ENCODE measurements at places on chromosomes 3 and 15.

DNA sequence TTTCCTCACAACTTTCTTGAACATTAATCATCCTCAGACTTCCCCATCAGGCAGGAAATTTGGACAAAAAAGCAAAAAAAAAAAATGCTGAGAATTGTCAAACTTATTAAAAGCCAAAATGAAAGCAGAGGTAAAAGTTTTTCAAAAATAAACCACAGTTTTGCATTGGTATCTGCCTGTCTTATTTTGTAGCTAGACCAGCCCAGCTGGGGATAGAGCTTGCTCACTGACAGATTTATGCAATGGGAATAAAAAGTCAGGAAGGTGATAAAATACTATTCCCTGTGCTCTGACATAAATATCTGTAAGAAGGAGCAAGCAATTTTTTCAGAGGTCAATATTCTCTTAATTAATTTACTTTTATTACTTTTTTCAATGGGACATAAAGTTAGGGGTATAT, 1006.7 kb upstream of the ALCAM start:
- no peak for DNase-seq

GRCh38 chr3:88584451-88584850, 434.7 kb downstream of the C3orf38 start:
- DNase-seq: no peak

DNA sequence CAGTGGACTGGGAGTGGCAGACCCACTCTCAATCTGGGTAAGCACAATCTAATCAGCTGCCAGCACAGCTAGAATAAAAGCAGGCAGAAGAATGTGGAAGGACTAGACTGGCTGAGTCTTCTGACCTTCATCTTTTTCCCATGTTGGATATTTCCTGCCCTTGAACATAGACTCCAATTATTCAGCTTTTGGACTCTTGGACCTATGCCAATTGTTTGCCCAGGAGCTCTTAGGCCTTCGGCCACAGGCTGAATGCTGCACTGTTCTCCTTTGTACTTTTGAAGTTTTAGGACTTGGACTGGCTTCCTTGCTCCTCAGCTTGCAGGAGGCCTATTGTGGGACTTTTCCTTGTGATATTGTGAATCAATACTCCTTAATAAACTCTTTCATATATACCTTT, 477.7 kb upstream of the ZNF385D start:
- DNase-seq: no peak

DNA sequence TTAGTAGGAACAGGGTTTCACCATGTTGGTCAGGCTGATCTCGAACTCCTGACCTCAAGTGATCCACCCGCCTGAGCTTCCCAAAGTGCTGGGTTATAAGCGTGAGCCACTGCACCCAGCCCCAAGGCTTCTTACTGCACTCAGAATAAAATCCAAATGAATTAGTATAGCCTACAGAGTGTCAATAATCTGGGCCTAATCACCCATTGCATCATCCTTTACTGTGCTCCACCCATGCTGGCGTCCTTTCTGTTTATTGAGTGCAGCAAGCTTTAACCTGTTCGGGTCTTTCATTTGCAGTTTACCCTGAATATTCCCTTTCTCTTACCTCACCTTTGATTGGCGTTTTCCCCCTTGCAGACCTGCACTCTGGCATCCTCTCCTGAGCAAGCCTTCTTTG, 77.7 kb downstream of the CEP63 start:
- DNase-seq: no peak

- DNase-seq: no peak
These were observed at the start of gene ADAMTS9 for GRCh38 chr3:64687781-64688604. Gene ADAMTS9 (minus strand): TSS chr3:64688000. CDS start chr3:64687657, 343 bp downstream.

- DNase-seq: no peak
These were observed 12.6 kb upstream of the STARD5 start for GRCh38 chr15:81336568-81336967.

DNA sequence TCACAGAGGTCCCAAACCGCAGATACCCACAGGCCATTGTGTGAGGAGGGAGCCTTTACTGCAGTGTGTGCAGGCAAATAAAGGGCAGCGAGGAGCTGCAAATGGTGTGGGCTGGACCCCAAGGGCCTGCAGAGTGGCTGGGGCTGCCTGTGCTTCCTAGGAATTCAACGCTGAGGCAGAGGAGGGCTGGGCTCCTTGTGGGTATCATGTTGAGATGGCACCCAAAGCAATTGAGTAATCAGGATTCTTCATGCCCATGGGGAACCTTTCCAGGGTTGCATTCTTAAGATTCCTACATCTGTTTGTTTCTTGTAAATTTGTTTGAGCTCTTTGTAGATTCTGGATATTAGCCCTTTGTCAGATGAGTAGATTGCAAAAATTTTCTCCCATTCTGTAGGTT, 85.4 kb upstream of the LIPC start:
- no peak for DNase-seq

GRCh38 chr15:60928210-60928609, 300.9 kb downstream of the RORA start:
- DNase-seq: no peak

DNA sequence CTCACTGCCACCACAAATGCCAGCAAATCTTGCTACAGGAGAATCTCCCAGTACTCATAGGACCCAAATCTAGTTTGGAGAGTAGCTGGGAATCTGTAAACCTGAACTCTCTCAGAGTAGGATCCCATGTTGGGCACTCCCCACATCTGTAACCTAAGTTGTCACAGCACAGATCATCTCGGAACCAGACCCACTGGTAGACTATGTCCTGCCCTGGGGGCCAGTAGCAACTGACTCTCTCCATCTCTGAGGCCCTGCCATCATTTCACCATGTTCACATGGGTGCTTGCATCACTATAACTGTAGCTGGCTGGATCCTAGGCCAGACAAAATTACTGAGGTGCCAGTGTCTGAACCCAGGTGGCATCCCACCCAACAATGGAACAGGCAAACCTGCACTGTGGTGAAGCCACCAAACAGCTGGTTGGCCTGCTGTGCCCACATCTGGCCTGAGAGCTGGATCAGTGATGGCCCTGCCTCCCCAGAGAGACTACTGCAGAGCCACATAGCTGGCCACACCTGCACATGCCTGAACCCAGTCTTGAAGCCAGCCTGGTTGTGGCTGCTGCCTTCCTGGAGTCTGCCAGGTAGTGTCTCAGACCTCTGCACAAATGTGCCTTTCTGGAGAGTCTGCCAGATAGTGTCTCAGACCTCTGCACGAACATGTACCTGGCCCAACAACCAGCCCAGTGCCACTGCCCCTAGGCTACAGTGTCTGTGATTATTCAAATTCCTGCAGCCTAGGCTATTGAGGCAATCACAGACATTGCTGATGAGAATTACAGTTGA, 82.0 kb downstream of the ISL2 start:
- DNase-seq: no peak

DNA sequence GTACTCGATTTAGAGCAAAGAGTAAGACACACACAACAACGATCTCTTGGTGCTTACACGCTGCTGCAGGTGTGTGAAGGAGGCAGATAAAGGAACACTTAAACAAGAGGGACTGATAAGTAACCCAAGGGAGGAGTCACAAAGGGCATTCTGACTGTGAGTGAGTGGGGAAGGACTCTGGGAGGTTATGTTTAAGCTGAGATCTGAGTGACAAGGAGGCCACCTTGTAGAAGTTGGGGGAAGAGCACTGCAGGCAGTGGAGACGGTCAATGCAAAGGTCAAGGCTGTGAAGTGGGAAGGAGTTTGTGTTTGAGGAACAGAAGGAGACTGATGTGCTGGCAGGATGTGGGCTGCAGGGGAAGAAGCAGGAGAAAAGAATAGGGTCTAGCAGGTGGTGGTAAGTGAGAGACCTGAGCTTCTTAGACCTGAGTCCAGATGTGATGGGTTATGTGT, 63.1 kb downstream of the LPP start:
- DNase-seq: no peak

- DNase-seq: peak; percentile 18
These were observed 109.5 kb downstream of the ST8SIA2 start for GRCh38 chr15:92502930-92503857.

DNA sequence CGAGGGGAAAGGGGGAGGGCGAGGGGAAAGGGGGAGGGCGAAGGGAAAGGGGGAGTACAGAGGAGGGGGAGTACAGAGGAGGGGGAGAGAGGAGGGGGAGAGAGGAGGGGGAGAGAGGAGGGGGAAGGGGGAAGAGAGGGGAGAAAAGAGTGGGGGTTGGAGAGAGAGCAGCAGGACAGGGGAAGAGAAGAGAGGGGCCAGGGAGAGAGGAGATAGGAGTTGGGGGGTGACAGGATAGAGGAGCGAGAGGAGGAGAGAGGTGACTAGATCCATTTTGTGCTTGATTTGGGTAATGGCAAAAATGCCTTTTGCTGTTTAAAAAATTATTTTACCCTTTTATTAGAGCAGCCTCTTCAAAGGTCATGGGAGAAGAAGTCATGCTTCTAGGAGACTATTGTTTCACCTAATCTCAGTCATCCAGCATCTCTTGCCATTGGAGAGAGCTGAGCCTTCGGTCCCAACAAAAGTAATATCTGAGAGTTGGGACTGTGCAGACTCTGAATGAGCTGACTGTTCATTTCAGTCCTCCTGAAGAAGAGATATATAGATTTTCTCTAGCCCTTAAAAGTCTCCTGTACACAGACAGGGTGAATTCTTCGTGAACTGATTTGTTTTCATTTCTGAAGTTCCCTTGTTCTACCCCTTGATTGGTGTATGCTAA, 15.1 kb upstream of the TOP2B start:
- no peak for DNase-seq

GRCh38 chr3:184688882-184689271, 23.0 kb downstream of the MAGEF1 start:
- no peak for DNase-seq

DNA sequence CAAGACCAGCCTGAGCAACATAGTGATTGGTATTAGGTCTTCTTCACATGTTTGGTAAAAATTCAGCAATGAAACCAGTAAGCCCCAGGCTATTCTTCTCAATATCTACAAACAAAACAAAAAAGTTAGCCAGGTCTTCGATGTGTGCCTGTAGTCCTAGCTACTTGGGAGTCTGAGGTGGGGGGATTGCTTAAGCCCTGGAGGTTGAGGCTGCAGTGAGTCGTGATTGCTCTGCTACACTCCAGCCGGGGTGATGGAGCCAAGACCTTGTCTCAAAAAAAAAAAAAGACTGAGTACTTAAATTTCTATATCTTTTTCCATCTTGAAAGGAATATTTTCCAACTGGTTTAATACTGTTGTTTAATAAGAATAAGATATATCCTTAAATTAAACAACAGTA, 106.8 kb downstream of the MBNL1 start:
- no peak for DNase-seq

- no peak for DNase-seq
These were observed 334.6 kb upstream of the GRM7 start for GRCh38 chr3:6526321-6526720.

DNA sequence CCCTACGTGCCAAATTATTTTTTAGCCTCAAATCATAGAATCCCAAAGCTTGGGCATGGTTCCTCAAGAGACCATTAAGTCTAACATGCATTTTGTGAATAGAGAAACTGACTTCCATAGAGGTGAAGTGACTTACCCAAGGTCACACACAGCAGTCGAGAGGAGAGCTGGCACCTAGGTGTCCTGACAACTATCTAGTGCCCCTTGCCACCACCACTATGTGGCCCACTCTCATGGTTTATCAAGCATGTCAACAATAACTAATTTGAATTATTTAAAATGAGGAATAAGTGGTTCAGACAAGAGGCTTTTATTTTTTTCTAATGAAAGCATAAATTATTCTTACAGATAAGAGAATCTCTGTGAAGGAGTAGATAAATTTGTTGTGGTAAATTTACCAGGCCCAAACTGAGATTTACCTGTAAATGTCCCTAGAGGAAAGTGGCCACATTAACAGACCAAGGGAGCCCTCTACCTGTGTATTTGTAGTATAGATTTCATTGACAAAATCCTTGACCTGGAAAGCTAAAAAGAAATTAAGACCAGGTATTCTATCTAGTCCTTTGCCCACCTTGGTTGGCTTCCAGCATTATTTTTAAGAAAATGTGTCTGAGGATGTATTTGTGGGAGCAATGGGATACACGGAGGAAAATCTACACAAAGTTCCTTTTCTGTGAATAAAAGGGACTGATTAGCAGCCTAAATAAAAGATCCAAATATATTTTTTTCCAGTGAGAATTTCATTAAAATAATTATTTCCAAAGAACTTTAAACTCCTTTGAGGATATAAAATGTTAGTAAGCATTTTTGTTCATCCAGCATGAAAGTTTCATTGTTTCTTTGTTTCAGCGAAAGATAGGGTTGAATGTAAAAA, 49.1 kb downstream of the IQCH start:
- no peak for DNase-seq

DNA sequence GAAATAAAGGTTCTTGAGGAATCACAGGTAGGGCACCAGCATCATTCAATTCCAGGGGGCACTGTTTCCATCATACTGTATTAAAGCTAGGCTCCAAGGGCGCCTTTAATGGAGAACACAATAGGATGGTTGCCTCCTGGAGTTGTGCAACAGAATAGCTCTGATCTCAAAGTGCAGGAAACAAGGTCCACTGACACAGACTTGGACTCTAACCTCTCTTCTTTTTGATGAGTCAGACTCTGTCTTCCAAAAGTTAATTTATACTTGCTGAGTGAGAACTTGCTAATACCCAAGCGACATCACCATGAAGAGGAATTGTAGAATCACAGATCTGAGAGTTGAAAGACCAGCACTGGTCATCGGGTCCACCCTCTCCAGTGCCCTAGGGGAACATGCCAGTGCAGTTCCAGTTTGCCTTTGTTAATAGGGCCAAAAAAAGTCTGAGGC, 94.4 kb upstream of the PHLDB2 start:
- no peak for DNase-seq

- no peak for DNase-seq
These were observed 249.2 kb downstream of the GABRG3 start for GRCh38 chr15:27220199-27220598.

- DNase-seq: peak; percentile 80
These were observed 54.7 kb downstream of the ONECUT1 start for GRCh38 chr15:52735231-52736089.

- DNase-seq: peak; percentile 64
These were observed 12.4 kb downstream of the NTRK3 start for GRCh38 chr15:88243895-88244787.

DNA sequence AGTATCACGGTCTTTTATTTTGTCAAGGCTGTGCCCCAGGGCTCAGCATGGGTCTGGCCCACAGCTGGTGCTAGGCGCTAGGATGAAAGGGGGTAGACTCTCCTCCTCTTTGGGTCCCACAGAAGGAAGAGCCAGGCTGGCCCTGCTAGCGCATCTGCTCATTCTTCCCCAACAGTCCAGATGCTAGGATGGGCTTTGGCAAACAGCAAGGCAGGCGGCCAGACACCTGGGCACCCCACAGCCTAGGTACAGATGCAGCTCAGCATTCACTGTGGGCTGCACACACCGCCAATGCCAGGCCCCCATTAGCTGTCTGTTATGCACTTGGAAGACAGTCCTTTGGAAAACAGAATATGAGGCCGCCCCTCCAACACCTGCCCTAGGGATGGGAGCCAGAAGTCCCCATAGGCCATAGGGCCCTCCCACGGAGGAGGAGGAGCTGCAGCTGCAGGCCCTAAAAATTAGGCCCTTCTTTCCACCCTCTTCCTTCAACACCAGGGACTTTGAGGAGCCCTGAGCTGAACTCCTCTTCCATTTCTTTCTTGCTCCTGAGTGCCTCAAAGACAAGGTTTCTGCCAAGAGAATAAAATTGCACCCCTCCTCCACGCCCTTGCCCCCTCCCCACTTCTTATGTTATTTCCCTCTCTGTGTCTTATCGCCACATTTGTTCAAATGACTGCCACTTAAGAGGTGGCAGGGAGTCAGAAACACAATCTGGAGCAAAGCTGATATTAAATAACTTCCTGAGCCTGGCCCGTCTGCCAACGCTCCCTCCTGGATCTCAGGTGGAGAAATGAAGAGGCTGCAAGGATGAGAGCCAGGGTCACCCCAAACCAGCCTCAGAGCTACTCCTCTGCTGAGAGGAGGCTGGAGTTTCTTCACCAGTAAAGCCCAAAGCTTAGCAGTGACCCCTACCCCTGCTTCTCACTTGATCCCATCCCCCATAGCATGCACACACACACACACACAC, 13.7 kb downstream of the NTRK3 start:
- DNase-seq: peak; percentile 44

- DNase-seq: no peak
These were observed 44.0 kb downstream of the EIF4E3 start for GRCh38 chr3:71681224-71681668.
